ENCODE measurements at places on chromosomes 5 and 9.

GRCh38 chr5:35253582-35253981, 23.3 kb upstream of the PRLR start:
- no peak for DNase-seq

DNA sequence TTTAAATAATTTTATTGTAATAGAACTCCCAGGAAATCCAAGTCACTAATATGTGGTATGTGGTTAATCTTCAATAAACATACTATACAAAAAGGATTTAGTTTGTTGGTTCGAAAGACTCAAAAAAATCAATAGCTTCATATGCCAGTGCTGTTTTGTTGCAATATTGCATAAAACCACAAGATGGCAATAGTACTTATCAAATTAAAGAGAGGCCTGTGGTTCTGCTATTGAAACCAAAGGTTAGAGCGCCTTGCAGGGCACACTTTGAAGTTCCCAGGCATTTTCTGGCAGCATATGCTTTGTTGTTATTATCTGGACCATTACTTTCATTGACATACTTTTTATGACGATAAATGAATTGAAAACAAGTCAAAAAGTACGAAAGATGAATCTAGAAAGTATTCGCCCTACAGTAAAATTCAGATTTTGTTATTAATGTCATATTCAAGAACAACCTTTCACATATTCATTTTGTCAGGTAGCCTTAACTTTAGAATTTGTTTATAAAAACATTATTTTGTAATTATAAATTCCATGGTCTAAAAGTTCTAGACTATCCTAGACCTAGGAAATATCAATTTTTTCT, 316.3 kb downstream of the MCTP1 start:
- DNase-seq: no peak

DNA sequence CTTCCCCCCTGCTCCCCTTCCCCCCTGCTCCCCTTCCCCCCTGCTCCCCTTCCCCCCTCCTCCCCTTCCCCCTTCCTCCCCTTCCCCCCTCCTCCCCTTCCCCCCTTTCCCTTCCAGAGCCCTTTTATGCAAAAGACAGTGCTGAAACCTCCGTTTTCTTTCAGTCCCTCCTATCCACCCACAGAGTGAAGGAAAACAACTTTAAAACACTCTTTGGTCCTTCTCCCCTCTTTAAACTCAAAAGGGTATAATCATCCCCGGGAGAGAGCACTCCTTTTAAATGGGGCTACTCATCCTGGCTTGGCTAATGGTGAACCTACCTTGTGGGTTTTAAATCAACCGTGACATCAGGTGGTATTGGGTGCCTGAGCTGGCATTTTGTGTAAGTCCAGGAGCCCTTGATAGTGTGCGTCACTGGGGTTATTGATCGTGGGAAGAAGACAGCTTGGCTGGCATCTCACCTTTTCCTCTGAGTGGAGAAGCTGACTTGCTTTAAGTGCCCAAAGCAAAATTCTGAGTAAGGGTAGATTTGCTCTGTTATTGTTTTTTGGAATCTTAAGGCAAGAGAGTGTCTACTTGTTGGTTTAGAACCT, 2.7 kb downstream of the LARP1 start:
- peak; percentile 61 for DNase-seq

- DNase-seq: no peak
Measured at GRCh38 chr5:2577312-2578036, 174.0 kb downstream of the IRX2 start.

DNA sequence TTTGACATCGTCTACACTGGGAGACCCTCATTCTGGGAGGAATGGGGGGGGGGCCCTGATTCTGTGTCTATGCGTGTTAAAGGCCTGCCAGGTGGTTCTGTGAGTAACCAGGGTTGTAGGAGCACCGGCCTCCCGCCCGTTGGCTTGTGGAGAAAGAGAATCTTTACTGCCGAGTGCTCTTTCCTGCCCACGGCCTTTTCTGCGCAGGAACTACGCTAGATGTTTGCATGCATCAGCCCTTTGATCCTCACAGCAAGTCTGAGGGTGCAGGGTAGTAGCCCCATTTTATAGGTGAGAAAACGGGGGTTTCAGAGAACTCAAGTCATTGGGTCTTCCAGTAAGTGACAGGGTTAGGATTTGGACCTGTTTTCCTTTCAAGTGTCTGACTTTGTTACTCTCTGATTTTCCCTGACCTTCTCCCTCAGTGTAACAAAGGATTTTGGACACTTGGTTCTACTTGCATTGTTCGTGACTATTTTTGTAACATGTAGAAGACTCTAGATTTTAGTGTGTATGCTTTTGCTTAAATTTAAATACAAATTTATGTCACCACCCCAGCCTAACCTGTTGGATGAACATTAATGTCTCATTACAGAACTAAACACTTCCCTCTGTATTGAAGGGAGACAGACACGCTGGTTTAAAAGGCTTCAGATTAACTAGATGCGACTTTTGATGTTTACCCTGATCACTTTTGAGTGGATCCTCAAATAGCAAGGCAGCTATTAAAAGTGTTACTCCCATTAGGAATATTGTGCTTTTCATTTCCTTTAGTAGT, 22.0 kb downstream of the MAST4 start:
- no peak for DNase-seq

- DNase-seq: no peak
Measured at GRCh38 chr5:72767289-72768010, 49.0 kb upstream of the TNPO1 start.

- DNase-seq: no peak
Measured at GRCh38 chr5:122608222-122608621, 166.7 kb upstream of the SNX2 start.

DNA sequence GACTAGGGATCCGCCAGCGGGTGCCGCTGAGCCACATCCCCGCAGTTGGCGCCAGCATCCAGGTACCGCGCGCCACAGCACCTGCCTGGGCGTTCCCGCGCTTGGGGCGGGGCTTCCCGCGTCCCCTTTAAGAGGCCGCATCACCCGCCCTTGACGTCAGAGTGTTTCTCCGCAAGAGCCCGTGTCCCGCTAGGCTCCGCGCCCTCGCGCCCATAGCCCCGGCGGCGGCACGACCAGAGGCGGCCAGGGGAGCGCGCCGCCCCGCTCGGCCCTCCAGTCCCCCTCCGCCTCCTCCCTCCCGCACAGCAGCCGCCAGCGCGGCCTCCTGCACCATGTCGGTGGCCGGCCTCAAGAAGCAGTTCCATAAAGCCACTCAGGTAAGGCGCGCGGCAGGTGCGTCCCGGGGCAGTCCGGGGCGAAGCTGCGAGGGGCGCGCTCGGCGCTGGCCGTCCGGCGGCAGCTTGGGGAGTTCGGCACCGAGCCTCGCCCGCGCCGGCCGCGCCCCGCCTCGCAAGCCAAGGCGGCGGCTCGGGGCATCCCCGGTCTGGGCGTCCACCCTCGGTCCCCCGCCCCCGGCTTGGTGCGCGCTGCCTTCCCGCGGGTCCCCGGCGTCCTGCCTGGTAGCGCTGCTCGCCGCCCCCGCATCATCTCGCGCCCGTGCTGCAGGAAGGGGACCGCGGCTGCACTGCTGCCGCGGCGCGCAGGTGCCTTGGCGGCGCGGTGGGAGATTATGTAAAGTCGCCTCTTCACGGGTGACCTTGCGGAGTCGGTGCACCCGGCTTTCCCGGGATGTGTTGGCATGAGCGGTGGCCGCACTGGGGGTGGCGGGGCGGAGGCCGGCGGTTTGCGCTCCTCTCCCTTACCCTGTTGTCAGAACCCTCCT, at the start of gene SH3GL2:
Gene SH3GL2 (plus strand): TSS at position 156 of the 883 bp plus-strand sequence.
- peak; percentile 28 for DNase-seq

- DNase-seq: no peak
Measured at GRCh38 chr9:116671605-116672004, 15.5 kb upstream of the TRIM32 start.

DNA sequence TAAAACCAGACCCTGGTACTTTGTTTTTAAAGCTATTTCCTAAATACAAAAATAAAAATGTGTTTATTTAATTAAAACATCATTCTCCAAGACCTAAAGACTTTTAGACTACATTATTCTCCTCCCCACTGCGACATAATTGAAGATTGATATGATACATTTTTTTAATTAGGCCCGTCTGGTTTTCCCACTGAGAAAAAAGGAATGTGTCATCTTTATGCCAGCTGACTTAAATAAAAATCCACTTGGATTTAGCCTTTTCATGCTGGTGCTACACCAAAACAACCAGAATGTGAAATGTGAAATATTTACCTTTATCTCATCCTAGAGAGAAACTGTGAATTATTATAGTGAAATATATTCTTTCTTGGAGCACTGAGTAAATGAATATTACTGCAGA, 155.5 kb upstream of the PPP1R2B start:
- no peak for DNase-seq

- no peak for DNase-seq
Measured at GRCh38 chr5:27240791-27241190, 202.4 kb upstream of the CDH9 start.

DNA sequence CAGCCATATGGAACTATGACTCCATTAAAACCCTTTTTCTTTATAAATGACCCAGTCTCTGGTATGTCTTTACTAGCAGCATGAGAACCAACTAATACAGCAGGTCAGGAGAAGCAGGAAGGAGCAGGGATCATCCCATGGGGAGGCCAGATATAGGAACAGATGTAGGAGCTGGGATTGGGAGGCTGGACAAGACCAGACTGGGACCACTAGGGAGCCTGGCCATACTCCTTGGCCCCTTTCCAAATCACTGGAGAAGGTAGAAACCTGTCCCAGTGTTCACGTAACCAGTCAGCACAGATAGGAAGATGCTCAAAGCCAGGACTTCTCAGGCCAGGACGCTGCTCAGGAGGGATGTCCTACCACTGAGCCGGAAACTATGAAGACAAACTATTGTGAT, 95.5 kb downstream of the LMX1B start:
- DNase-seq: no peak

- no peak for DNase-seq
Measured at GRCh38 chr5:54090495-54091120, 219.8 kb downstream of the ARL15 start.

DNA sequence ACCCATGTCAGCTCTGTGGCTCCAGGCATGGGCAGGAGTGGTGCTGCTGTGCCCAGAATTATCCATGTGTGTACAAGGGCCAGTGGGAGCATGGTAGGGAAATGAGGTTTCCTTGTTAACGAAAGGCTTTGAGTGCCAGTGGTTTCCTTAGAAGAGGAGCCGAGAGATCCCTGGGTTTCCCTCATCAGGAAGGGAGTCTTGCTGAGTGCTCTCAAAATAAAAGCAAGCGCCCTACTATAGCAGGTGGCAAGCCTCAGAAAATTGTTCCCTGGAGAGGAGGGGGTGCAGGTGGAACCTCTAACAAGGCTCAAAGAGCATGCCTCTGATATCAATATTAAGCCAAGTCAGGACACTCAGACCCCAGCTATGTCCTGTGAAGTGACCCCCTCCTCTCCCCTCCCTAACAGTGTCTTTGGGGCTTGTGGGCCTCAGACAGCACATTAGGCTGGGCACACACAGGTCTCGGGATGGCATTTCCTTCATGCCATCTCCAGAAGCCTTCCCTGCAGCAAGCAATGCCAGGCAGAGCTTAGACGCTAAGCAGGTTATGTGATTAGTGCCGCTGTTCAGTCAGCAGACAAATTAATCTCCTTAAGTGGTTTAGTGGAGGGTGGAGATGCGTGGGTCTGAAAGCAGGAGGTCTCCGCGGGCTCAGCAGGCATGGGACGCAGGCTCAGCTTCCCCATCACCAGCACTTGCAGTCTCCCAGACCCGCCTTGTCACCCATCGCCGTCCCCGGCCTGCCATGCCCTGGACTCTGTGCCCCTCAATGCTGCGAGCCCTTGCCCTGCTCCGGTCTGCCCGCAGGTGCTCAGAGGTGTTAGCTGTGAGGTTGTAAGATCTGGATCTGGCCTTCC, 60.0 kb upstream of the RARS1 start:
- no peak for DNase-seq

GRCh38 chr5:123671042-123671441, 159.1 kb downstream of the CSNK1G3 start:
- DNase-seq: peak; percentile 69

DNA sequence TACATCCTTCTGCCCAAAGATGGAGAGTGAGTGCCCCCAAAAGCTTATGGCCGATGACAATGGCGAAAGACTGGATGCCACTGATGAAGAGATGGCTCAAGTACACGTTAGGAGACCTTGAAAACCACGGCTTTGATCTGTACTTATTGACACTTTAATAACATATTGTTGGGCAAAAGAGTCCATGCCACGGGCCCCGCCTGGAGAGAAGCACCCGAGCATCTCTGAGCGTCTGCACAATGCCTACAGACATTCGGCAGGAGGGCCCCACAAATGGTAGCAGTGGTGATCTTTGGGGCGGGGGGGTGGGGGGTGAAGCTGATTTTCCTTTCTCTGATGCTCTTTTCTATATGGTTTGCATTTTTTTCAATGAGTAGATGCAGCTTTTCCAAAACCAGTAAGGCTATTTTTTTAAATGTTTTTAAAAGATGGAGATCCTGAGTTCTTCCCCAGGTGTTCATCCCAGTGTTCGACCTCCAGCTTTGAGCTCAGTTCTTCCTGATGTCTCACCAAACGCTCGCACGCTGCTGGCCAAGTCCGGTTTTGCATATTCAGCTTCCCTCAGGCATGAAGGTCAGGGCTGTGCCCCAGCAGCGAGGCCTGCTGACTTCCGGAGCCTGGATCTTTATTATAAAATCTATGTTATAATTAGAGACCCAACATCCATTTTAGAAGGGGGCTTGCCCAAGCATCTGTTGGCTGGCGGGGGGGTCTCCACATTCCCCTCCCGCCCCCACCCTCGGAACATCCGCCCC, 34.3 kb upstream of the BARHL1 start:
- no peak for DNase-seq

GRCh38 chr5:8749556-8749955, 796.3 kb downstream of the SEMA5A start:
- DNase-seq: no peak

DNA sequence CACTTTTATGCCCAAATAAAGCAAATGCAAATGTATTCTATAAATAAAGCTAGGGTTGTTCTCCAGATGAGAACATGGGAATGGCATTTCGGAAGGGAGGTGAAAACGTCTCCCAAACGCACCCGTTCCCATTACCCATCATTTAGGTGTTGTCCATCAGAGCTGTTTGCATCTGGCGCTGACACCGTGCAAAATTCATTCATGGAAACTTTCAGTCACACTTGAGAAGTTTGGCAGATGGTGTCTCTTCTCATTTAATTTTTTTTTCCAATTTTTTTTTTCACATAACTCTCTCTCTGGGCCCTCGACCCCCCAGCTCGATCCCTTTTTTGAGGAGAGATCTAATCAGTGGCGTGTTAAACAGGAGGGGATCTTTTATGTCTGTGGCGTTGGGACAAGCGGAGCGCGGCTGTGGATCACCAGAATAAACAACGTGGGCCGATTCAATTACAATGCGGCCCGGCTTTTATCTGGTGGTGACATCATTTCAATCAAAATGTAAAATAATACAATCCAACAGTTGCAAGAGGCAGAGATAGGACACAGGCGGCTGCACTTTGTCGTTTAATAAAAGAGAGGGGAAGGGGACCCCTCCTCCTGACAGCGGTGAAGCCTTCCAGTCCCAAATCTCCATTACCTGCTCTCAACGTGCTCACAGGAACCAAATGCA, 246.1 kb upstream of the IRX4 start:
- no peak for DNase-seq

DNA sequence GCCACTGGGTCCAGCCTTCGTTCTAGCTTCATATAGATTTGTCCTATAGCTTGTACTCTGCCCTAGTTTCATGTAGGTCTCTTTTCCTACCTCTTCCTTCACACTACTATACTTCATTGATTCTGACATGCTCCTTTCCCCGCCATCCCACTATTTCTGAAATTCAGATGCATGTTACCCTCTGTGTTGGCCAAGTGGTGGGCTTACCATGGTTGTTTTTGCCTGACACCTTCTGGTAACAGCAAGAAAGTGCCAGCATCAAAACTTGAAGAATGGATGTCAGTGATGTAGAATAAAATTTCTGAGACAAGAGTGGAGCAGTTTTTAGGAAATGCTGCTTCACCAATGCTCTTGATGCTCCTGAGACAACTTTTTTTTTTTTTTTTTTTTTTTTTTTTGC, 19.5 kb upstream of the SERINC5 start:
- no peak for DNase-seq
